ENCODE measurements at places on chromosomes 1 and 21.

GRCh38 chr1:98342566-98342965, 319.0 kb upstream of the SNX7 start:
- no peak for DNase-seq

DNA sequence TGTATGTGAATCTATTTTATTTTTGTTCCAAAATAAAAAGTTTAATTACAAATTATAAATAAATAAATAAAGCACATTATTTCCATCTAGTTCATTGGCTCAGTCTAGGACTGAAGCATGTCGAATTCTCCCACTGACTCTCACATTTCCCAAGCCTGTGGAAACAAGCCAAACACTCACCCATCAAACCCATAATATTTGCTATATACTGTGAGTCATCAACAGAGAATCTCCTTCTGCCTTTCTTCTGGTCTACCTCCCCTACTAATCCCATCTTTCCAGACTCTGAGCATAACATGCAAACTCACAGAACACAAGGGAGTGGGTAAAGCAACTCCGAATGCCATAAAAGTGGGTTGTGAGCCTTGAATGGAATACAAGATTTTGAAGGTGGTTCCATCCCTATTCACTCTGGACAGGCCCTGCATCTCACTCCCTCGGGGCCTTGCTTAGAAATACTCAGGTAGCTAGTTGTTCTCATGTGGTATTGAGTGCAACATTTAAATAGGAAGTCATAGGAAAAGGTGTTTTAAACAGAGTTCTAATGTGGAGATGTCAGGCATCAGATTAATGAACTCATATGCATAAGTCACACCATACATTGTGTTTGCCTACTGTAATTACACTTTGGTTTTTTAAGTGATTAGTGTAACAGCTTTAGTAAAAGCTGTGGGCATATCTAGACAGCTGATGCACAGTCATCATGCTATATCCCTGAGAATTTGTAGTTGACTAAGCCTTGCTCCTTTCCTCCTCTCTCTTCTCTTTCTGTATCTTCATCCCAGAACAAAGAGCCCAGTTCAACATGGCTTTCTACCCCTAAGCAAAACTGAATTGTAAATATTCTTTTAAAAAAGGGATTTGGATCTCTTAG, 47.0 kb downstream of the F5 start:
- no peak for DNase-seq

GRCh38 chr21:41651406-41651805, 115.4 kb downstream of the RIPK4 start:
- DNase-seq, result no peak

- no peak for DNase-seq
Observed at GRCh38 chr1:59445040-59445439, 148.1 kb downstream of the FGGY start.

DNA sequence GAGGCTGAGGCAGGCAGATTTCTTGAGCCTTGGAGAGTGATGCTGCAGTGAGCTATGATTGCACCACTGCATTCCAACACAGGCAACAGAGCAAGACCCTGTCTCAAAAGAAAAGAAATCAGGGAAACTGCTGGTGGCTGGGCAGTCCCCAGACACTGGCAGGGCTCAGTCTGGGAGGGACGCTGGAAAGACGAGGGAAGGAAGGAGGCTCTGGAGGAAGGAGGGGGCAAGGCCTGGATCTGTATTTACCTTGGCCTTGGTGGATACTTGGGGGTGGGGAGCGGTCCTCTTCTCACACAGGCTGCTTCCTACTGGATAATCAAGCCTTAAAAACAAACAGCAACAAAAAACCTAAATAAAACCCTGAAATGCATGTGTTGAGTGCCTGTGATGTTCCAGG, 24.4 kb downstream of the KCNQ4 start:
- DNase-seq, result no peak

GRCh38 chr1:85573322-85573721, 7.2 kb upstream of the CCN1 start:
- DNase-seq, result no peak

- DNase-seq, result peak; percentile 78
Observed at GRCh38 chr1:97870589-97870988, 50.2 kb downstream of the DPYD start.

DNA sequence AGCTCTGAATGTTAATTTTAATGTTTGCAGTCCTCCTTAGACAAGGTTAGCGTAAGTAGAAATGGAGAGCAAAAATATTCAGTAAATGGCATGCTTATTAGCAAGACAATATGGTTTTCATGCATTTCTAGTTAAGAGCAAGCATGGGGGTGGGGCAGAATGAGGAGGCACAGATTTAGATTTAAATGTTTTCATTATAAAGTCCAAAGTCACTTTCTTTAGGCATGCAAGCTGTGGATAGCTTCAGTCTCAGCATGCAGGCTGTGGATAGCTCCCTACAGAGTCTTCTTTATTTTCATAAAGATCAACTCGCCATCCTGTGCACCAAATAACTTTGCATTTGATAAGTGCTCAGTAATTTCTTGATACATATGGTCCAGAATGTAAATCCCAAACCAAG, 1294.5 kb upstream of the ADGRL2 start:
- no peak for DNase-seq

DNA sequence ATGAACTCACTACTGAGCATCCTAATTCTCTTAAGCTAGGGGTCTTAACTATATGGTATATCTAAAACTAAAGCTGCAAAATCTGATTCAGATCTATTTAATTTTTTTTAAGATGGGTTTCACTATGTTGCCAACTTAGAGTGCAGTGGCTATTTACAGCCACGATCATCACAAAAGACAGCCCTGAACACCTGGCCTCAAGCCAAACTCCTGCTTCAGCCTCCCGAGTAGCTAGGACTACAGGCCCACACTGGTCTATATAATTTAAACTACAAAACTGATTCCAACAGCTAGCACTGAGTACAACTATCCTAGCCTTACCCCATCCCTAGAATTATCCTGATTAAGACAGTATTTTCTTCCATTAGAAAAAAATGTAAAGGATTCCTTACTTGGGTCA, 37.1 kb downstream of the EIF4G3 start:
- no peak for DNase-seq

- no peak for DNase-seq
Observed at GRCh38 chr1:180133193-180133592, 21.5 kb upstream of the QSOX1 start.

GRCh38 chr1:156895927-156896326, 2.4 kb downstream of the PEAR1 start:
- no peak for DNase-seq

DNA sequence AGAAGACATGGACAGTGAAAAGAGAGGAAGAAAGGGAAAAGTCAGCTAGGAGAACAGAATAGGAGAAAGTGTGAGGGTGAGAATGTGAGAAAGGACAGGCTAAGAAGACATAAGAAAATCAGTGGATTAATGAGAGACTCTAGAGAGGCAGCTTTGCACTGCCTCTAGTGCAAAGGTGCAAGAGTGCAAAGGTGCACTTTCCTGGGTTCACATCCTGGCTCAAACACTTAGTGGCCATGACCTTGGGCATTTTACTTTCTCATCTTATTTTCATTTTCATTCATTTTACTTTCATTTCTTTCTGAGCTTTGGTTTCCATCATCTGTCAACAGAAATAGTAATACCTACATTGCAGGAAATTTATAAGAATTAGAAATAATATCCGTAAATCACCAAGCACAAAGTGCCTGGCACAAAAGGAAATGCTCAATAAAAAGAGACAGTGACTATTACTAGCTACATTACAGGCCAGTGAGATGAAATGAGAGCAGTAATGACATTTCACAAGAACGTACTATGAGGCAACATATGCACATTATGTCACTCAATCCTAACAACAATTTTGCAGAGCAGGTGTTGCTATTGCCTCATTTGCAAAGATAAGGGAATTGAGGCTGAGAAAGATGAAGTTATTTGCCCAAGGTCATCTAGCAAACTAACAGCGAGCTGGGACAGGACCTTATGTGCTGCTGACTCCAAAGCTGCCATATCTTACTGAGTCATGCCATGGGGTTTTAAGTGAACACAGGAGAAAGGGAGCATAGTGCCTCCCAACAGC, 107.0 kb upstream of the TLR5 start:
- no peak for DNase-seq

GRCh38 chr1:235011599-235012435, 116.8 kb downstream of the TOMM20 start:
- DNase-seq, result no peak

- DNase-seq, result no peak
Observed at GRCh38 chr1:64679177-64679576, 65.7 kb upstream of the RAVER2 start.

DNA sequence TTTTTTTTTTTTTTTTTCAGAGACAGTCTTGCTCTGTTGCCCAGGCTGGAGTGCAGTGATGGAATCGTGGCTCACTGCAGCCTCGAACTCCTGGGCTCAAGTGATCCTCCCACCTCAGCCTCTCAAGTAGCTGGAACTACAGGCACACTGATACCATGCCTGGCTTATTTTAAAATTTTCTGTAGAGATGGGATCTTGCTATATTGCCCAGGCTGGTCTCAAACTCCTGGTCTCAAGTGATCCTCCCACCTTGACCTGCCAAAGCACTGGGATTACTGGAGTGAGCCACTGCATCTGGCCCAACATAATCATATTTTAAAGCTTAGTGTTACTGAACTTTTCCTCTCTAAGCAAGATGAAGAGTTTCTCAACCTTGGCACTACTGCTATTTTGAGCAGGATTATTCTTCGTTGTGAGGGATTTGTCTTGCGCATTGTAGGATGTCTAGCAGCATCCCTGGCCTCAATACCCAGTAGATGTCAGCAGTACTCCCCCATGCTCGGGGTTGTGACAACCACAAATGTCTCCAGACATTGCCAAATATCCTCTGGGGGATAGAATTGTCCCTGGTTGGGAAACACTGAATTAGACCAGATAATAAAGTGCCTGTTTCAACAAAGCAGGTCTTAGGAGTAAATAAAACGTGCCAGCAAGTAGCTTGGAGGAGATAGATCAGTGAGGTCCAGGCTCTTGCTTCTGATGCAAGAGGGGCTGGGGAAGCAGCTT, 15.1 kb upstream of the THRAP3 start:
- DNase-seq, result no peak

DNA sequence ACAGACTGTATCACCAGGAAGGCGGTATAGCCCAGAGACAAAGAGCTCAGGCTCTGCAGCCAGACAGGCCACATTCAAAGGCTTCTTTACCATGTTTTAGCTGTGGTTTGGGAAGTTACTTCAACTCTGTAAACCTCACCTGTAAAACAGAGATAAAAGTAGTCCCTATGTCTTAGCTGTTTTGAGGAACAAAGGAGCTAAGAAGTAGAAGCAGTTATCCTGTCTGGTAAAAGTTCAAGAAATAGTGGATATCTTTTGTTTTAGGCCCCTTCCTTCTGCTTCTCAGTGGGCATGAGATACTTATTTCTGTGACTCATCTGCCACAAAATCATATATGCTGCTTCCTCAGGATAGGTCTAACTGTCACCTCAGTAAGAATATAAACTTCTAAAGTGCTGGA, 6.5 kb downstream of the CD34 start:
- no peak for DNase-seq

DNA sequence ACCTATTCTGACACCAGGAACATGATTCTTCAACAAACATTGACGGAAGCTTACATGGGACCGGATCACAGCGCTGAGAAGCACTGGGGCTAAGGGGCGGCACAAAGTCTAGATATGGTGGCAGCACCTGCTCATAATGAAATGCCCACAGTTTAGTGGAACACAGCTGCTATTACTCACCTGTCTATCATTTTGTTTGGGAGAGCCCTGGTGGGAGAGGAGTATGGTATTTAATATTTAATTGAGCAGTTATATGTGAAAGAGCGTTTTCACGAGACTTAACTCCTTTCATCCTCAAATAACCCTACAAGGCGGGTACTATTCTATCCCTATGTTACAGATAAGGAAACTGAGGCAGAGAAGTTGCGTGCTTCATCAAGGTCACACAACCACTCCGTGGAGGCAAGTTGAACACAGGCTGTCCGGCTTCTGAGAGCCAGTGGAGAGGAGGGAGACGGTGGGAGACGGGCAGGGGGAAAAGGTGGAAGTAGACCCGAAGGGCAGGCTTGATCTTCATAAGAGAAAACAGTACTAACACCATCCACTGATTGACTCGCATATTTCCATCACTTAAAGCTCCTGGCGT, 790 bp upstream of the TSNAX start:
- DNase-seq, result no peak

GRCh38 chr1:11331036-11331944, 58.3 kb downstream of the UBIAD1 start:
- DNase-seq, result no peak

- no peak for DNase-seq
Observed at GRCh38 chr1:34709547-34709946, 45.3 kb upstream of the GJB5 start.

GRCh38 chr1:37347104-37347649, 127.2 kb upstream of the ZC3H12A start:
- DNase-seq, result no peak

- DNase-seq, result no peak
Observed at GRCh38 chr1:109793089-109793485, 29.4 kb upstream of the EPS8L3 start.

GRCh38 chr1:83909687-83910086, 89.2 kb downstream of the TTLL7 start:
- DNase-seq, result no peak

DNA sequence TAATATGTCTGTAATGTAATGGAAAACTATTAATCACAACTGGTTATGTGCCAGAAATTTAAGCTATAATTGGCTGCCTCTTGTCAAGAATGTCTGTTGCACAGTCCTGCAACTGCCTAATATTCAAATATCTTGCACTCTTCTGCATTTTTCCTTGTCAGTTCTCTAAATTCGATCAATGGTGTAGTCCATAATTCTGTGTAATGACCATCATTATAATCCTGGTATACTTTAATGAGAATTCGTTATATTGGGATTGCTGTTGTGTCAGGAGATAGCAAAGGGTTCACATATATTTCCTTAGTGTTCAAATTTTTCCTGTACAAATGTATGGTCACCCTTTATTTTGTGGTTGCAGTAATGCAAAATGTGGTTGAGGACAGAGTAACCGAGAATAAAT, 4.8 kb downstream of the NTNG1 start:
- DNase-seq, result no peak

- DNase-seq, result no peak
Observed at GRCh38 chr1:199843861-199844260, 183.6 kb upstream of the NR5A2 start.

GRCh38 chr1:183517401-183517800, 45.1 kb downstream of the SMG7 start:
- no peak for DNase-seq

- DNase-seq, result no peak
Observed at GRCh38 chr1:53627031-53627430, 111.9 kb downstream of the GLIS1 start.

GRCh38 chr1:177282976-177283375, 112.2 kb downstream of the BRINP2 start:
- no peak for DNase-seq

- no peak for DNase-seq
Observed at GRCh38 chr1:6864166-6864565, 78.9 kb downstream of the CAMTA1 start.

DNA sequence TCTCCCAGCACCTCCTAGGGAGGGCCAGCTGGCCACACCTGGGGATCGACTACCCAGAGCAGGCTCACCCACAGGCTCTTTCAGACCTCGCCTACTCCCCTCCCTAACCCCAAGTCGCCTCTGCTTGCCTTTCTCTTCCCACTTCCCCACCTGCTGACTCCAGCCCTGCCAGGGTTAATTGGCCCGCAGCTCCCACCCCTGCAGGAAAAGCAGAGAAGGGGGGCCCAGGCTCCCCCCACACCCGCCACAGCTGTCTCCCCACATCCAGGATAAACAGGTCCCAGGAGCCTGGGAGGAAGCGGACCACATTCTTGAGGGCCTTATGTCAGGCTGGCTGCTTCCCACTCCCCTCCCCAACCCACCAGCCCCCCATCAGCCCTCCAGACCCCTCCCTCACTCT, 45.0 kb downstream of the TAS1R2 start:
- no peak for DNase-seq

GRCh38 chr1:154747740-154748404, 122.2 kb downstream of the KCNN3 start:
- DNase-seq, result no peak

GRCh38 chr1:174200746-174201145, 41.4 kb downstream of the RABGAP1L start:
- no peak for DNase-seq
